NCI-H446 (cell line): ENCODE measurements at places on chromosomes 11 and 22.

GRCh38 chr11:36261094-36261493 is 28.1 kb downstream of the COMMD9 start:
- DNase-seq = no peak

DNA sequence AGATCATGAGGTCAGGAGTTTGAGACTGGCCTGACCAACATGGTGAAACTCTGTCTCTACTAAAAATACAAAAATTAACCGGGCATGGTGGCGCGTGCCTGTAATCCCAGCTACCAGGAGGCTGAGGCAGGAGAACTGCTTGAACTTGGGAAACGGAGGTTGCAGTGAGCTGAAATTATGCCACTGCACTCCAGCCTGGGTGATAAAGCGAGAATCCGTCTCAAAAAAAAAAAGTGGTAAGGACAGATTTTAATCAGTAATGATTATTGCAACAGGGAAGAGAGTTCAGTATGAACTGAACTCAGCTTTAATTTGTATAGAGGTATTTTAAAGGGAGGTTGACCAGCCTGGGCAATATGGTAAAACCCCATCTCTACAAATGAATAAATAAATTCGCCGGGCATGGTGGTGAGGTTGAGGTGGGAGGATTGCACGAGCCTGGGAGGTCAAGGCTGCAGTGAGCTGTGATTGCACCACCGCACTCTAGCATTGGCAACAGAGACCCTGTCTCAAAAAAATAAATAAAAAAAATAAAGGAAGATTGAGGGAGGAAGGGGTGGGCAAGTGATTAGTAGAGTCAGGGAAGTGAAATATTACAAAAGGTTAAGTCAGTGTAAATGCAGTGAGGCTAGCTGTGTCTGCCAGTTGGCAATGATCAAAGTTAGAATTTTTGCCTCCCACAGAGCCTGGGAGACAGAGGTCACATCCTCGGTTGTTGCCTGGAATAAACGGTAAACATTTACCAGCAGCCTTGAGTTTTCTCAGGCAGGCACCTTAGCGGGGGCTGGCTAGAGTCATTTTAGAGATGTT is 2.6 kb upstream of the MCM5 start:
- no peak for DNase-seq

GRCh38 chr11:76653012-76653673 is 17.4 kb downstream of the LRRC32 start:
- DNase-seq = no peak

DNA sequence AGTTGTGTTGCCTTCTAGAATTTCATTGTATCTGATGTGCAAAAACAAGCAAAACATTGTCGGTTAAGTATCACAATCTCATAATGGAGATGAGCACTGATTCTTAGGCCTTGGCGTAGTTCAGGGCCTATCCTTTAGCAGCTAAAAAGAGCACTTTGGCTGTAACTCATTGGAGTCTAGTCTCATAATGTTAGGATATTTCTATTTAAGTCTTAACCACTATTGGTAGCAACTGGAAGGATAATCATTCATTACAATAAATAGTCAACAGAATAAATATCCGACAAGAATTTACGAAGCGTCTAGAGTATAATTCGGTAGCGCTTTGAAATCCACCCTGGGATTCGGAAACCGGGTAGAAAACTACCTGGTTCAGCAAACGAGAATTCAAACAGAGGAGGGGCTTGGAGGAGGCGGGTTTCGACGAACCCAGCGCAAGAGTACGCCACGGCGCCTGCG is 461 bp upstream of the EED start:
- no peak for DNase-seq

DNA sequence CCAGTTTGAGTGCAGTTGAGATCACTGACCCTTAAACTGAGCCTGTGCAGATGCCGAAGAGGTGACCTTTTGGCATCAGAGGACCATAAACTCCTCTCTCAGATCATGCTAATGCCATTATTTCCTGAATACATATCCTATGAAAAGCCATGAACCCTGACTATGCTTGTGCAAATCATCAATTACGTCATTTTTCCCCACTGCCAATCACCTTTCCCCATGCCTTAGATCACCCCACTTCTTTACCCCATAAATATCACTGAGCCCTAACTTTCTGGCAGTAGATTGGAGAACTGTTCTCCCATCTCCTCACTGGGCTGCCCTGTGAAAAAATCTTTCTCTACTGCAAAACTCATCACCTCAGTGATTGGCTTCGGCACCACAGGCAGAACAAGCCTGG is 32.9 kb downstream of the MTNR1B start:
- DNase-seq = no peak

GRCh38 chr11:10502065-10502680 is 38.8 kb downstream of the RNF141 start:
- no peak for DNase-seq
